Thoracic aorta (tissue), 2 donors: ENCODE measurements at places on chromosomes 5 and 9. TPM values are rescaled to one million over a fixed set of nuclear protein-coding genes. Genes with fewer than 3 reads are reported as not detected.

- DNase-seq, result no peak
Measured at GRCh38 chr9:87436716-87437115, 61.0 kb upstream of the DAPK1 start.

DNA sequence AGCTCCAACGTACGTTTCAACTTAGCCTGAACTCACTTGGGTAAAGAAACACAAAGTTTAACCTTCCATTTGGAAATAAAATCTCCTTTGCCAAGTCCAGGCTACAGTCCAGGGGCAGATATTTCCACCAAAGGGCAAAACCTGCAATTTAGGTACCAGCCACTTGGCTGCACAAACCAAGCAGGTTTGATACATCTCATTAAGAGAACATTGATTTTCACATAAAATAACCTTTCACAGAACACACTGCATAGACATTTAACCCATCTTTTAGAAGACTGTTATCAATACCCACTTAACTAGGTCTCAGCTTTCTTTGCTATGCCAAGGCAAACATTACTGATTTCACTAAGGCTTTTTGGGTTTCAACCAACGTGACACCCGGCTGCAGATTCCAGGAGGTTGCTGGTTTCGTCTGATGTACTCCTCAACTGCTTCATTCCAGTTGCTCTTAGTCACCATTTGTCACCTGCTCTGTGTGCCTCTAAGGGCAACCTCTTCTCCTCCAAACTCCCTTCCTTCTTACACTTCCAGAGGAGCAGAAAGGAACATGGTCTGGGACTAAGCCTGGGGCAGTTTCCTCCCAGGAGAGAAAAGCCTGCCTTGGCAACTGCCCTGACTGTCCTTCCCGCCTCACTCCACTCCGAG is 67.1 kb downstream of the EPB41L4B start:
- DNase-seq, result no peak

DNA sequence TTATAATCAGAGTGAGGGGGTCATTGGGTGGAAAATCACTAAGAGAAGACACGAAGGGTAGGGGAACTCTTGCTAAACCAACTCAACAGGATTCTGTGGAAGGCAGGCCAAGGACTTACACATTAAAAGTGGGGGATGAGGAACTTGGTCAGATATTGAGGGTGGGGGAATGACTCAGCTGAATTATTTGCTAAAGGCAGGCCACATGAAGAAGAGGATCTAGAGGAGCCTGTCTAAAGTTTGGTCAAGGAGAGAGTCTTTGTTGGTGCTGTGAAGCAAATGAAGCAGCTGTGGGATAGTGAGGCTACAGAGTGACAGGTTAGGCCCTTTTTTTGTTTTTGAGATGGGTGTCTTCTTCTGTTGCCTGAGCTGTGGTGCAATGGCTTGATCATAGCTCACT is 63.9 kb upstream of the SPRY4 start:
- no peak for DNase-seq

GRCh38 chr9:98917746-98918487 is 25.8 kb upstream of the COL15A1 start:
- DNase-seq, result no peak

HAPLN1 gene
- 2.0 TPM for total RNA-seq

DNA sequence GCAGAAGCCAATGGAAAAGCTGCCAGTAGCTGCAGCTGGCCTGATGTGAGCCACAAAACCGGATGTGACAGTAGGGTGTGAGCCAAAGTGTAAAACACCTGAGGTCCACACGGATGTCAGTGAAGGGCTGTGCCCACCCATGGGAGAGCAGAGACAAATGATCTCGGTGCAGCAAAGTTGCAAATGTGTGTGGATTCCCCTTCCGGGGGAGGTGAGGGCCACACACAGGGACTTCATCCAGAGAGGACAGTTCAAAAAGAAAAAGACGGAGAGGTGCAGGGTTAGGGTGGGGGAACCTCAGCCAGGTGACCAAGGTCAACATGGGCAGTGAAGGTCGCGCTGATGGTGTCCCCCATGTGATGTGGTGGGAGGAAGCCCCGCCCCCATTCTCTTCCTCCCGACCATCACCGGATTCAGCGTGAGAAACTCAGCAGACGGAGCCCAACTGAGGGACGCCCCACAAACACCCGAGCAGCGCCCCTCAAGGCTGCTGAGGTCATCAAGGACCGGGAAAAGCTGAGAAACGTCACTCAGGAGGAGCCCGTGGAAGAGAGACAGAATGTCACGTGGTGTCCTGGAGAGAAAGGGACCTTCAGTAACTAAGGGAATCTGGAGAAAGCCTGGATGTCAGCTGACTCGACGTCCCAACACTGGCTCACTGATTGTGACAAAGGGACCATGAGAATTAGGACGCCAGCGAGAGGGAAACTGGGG is 11.4 kb upstream of the PTGDS start:
- DNase-seq, result no peak

CTXN3 gene
- not detected for total RNA-seq

DNA sequence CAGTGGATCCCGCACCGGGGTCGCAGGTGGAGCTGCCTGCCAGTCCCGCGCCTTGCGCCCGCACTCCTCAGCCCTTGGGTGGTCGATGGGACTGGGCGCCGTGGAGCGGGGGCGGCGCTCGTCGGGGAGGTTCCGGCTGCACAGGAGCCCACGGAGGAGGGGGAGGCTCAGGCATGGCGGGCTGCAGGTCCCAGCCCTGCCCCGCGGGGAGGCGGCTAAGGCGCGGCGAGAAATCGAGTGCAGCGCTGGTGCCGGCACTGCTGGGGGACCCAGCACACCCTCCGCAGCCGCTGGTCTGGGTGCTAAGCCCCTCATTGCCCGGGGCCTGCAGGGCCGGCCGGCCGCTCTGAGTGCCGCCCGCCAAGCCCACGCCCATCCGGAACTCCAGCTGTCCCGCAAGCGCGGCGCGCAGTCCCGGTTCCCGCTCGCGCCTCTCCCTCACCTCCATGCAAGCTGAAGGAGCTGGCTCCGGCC is 120.6 kb upstream of the MEF2C start:
- no peak for DNase-seq

CDO1 gene
- 70.7 TPM for total RNA-seq

- no peak for DNase-seq
Measured at GRCh38 chr5:142767911-142768310, 2.3 kb upstream of the ARHGAP26 start.

C1QTNF3 gene
- total RNA-seq, result 11.6 TPM

GRCh38 chr9:128913995-128914772 is 6.6 kb upstream of the PHYHD1 start:
- no peak for DNase-seq

NR2F1-AS1 gene
- 0.54 TPM for total RNA-seq

GRCh38 chr5:42057254-42057690 is 132.2 kb downstream of the FBXO4 start:
- DNase-seq, result no peak

PTGER4 gene
- total RNA-seq, result 45.9 TPM

DNA sequence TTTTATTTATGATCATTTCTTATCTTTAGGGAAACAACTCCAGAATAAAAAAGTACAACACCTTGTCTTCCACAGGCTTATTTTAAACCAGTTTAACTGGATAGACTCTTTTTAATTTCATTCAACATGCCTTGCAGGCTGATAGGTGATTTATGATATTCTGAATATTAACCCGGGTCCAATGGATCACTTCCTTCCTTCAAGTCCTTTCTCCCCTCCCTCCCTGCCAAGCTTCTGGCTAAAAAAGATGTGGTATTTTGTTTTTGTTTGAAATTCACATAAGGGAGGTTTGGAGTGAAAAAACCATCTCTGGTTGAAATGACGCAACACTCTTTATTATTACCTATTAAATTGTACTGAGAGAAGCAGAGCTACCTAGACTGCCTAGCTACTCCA is 265.3 kb downstream of the MLLT3 start:
- no peak for DNase-seq

- no peak for DNase-seq
Measured at GRCh38 chr9:127180457-127181314, 58.3 kb upstream of the ANGPTL2 start.

ALDH7A1 gene
- total RNA-seq, result 17.6 TPM

- no peak for DNase-seq
Measured at GRCh38 chr5:76341651-76342334, 61.3 kb upstream of the IQGAP2 start.

CHSY3 gene
- 28.3 TPM for total RNA-seq

DNA sequence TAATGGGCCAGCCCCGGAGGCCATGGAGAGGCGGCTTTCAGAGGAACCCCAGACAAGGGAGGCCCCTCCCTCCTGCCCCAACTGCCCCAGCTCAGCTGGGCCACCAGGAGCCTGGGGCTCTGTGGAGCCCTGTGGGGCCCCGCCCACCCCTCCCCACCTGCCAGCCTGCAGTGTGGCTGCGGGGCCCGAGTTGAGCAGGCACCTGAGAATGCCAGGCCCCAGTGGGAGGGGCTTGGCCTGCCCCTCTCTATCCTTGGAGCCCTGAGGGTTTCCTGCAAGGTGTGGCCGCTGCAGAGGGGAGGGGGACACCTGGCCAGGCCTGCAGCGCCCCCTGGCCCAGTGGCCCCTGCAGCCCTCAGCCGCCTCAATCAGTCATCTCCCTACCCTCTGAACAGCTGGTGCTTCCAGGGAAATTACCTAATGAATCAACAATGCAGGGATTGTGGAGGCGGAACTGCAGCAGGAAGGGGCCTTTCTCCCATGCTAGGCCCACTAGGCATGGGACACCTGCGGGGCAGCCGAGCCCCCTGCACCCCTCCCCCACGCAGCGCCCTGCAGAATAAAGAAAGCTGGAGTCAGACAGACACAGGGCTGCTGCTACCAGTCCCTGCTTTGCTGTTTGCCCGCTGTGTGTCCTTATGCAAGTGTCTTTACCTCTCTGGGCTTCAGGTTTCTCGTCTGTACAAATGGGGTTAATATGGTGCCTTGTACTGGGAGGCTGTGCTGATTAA is 48.0 kb downstream of the LMX1B start:
- no peak for DNase-seq

PRRX2 gene
- 42.0 TPM for total RNA-seq

GRCh38 chr5:141814064-141814964 is 63.9 kb downstream of the PCDH1 start:
- no peak for DNase-seq

DNA sequence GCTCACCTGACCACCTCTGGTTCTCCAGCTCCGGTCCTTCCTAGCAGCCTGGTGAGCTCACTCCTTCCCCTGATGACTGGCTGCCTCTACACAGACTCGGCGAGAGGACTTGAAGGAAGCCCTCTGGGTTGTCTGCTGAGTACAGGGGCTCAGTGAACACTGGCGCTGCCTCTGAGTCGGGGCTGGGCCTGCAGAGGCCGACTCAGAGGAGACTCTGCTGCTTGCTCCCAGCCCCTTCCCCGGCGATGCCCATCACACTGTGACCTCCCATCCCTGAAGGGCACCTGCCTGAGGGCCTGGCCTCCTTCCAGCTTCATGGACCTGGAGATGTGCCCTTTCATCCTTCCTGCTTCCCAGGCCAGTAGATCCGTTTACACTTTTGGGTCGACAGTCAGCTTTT is 22.0 kb downstream of the CRB2 start:
- DNase-seq, result no peak

- no peak for DNase-seq
Measured at GRCh38 chr5:172379481-172379880, 74.8 kb downstream of the SH3PXD2B start.

DNA sequence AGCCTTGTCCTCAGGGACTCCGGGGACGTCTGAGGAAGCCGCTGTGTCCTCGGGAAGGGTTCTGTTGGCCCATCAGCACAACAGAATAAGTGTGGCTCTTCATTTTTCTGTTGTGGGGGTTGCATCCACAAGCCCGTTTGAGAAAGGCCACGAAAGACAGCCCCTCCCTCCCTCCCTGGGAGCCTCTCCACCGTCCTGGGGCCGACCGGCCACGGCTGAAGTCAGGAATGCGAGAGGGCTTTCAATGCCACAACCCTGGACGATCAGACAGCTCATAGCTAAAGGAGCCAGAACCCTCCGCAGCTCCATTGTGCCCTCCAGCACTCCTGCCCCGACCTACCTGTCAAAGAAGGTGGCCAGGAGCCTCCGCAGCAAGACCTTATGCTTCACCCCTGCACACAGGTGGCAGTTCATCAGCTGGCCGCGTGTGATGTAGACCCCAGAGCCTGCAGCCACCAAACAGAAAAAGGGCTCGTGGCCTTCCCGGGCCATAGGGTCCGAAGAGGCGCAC is 52.4 kb upstream of the UBAC1 start:
- DNase-seq, result no peak

DNA sequence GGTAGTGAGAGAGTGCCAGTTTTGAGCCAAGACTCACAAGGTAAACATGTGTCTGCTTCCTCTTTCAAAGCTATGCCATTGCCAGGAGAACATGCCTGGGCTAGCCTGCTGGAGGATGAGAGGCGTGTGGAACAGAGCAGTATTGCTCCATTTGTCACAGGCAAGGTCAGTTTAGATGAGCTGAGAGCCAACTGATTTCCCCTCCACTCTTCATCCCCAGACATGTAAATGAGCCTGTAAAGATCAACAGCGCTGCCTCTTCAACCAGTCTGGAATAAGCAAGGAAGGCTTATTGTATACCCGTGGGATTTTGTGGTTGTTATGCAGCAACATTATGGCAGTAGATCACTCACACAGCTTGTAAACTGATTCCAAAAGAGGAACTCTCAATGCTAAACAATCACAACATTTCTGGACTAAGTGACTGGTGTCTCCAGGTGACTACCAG is 8.2 kb upstream of the GDNF start:
- DNase-seq, result no peak

DNA sequence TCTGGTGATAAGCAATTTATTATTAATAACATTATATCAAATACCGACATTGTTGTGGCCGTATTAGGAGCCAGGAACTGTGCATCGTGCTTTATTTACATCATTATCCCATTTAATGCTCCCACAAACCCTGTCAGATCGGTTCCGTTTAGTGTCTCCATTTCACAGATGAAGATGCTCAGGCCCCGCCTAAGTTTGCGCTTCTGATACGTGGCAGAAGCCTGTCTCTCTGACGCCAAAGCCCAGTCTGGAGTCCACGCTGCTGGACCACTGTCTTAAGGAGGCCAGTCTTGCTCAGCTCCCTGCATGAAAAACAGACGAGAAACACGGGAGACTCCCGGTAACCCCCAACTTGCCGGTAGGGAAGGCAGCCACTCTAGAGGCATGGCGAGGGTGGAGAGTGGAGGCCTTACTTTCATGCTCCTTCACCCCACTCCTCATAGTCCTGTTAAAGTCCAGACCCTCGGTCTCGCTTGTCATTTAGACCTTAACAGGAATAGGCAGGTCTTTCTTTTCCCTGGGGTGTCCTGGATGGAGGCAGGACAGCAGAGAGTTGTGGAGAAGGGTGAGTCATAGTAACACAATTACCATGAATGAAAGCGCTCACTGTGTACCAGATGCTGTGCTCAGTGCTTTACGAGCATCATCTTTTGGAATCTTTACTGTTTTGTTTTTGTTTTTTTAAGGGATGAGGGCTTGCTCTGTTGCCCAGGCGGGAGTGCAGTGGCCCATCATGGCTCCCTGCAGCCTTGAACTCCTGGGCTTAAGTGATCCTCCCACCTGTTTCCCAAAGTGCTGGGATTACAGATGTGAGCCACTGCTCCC is 872 bp downstream of the TXNDC15 start:
- DNase-seq, result no peak

PCDHGB2 gene
- total RNA-seq, result 9.7 TPM

OCLN gene
- 4.0 TPM for total RNA-seq
